ENCODE measurements at places on chromosomes 12 and 14.

DNA sequence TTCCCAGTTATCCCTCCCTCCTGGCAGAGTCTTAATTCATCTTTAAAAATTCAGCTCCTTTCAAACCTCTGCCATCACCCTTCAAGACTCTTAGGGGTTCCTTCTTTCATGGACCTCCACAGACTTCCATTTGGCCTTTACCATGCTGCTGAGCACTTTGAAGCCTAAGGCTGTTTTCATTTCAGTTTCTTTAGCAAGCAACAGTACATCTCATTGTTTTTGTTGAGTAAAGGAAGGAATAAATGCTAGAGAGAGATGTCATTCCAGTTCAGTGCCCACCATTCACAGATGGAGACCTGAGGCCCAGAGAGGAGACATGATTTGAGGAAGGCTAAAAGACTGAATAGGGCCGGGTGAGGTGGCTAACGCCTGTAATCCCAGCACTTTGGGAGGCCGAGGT is 1.3 kb upstream of the GAS2L3 start:
- no peak for DNase-seq

- peak; percentile 97 for DNase-seq
These were observed 78.1 kb downstream of the C14orf132 start for GRCh38 chr14:96117101-96117897.

GRCh38 chr14:75456997-75457335 is 29.1 kb downstream of the JDP2 start:
- no peak for DNase-seq

GRCh38 chr14:30982533-30982932 is 42.9 kb upstream of the AP4S1 start:
- DNase-seq: no peak

- no peak for DNase-seq
These were observed 49.6 kb upstream of the IFNG-AS1 start for GRCh38 chr12:67939611-67940010.

DNA sequence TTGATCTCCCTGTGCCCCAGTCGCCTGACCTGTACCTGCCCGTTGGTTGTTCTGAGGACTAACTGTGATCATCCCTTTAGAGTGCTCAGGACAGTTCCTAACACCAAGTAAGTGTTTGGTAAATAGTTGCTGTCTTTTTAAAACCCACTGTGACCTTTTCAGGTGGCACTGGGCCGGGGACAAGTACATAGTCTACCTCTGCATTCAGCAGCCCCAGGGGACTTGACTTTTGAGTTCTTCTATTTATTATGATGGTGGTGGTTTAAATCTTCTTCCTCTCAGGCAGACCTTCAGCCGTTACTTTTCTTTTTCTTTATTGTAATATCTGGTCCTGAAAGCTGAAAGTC is 38.8 kb downstream of the EVL start:
- DNase-seq: no peak

GRCh38 chr12:4653257-4653656 is 4.3 kb downstream of the NDUFA9 start:
- DNase-seq: no peak

GRCh38 chr12:4106621-4107020 is 166.9 kb upstream of the CCND2 start:
- DNase-seq: no peak

DNA sequence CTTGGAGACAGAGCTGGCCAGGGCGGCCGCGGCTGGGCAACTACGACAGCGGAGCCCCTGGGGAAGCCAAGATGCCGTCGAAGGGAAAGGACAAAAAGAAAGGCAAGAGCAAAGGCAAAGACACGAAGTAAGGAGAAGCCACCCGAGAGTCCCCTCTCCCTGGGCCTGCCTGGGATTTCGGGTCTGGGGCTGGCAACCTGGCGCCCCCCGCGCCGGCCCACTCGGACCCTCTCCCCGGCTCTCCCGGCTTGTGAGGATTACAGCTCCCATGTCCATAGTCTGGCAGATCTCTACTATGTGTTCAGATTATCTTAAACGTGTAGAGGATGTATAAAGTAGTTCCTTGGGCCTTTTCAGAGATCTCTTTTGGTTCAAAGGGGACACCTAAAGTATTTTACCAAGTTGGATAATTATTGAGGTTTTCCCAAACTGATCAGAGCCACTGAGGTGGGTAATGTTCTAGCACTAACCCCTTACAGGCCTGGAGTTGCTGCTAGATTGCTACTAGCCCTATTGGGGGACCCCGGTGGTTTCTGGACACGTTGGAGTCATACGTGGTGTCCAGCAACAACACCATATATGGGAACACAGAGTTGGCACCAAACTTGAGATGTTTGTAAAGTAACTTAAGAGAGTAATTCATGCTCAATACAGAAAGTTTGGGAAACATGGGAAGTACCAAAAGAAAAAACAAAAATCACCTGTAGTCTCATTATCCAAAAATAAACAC is 424 bp downstream of the BBOF1 start:
- no peak for DNase-seq

GRCh38 chr14:104316723-104317491 is 178.5 kb downstream of the KIF26A start:
- DNase-seq: no peak

DNA sequence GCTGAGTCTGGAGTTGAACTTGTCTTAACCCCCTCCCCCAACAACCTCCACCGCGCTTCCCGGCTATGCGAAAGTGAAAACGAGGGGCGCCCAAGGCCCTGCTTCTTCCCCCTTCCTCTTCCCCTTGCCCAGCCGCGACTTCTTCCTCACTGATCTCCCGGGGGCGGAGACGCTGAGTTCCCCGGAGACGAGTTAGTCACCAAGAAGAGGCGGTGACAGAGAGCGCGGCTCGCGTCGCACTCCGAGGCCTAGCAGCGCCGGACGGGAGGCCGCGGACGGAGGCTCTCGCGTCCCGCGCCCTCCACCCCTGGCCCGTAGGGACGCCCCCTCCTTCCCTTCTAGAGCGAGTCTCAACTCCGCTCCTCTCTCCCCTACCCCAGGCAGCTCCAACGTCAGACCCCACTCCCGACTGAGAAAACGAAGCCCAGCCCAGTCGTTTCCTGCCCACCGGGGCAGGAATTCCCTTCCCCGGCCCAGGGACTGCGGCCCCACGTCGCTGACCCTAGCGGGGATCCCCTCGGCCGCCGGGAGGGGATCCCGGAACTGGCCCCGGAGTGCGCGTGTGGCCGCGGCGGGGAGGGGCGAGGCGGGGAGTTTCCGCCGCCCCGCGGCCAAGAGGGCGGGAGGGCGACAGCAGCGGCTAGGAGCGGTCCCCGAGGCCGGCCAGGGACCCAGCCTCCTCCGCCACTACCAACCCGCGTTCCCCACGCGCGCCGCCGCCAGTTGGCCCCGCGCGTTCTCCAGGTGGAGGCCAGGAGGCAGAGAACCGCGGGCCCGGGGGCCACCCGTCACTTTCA is 1.4 kb downstream of the BAZ1A start:
- peak; percentile 88 for DNase-seq

DNA sequence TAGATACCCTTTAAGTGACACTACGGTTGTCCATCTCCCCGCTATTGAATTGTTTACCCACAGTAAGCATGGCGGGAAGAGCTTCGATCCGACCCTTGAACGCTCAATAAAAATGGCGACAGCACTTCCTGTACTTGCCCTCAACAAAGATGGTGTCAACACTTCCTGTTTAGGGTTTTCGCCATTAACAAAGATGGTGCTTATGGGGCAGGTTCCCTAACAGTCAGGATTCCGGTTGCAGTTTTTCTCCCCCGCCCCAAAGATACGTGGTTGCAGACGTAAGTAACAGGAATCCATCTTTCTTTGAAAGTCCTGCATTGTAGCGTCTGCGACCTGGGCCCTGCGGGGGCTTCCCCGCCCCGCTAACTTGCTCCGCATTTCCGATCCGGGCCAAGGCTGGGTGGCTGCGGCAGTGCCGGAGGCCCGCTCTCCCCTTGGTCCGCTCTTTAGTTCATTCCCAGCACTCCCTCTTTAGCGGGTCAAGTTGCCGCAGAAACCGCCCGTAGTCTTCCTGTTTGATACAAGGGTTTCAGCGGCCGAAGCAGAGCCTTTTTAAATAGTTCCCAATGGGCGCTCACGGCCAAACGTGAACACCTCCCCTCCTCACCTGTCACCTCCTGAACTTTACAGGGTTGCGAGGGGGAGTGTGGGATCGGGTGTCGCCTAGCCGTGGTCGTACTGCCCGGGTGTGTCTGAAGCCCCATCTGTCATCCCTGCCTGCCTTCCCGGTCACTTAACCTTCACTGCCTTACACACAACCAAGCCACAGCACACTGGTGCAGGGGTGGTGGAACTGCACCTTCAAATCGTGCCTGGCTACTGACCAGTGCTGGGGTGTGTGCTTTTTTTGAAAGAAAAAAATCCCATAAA is at the start of gene CRADD:
Gene CRADD, plus strand, starts transcription at position 181 of the 870 bp plus-strand sequence.
- peak; percentile 99 for DNase-seq

DNA sequence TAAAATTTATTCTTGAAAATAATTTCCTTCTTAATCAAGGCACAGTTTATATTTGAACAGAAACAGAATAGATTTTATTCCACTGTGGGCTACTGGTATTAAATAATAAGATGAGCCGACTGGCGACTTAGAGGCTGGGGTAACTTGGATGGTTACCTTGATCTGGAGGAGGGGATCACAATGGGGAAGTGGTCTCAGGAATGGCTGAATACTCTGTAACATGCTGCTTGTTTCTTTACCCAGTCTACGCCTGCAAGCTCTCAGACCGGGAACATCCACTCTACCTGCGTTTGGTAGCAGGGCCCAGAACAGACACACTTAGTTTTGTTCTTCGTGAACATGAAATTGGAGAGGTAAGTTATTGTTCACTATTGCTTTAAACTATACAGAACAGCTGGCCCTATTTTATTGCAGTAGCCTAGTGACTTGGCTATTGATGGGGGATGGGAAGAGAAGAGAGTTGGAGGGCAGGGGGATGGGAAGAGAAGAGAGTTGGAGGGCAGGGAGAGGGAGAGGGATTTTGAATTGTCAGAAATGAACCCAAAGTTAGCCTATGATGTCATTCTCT is 67.9 kb downstream of the GNS start:
- DNase-seq: peak; percentile 96

- DNase-seq: no peak
These were observed 100.7 kb downstream of the ELK3 start for GRCh38 chr12:96294831-96295230.

GRCh38 chr12:82833481-82833880 is 146.8 kb downstream of the TMTC2 start:
- no peak for DNase-seq

DNA sequence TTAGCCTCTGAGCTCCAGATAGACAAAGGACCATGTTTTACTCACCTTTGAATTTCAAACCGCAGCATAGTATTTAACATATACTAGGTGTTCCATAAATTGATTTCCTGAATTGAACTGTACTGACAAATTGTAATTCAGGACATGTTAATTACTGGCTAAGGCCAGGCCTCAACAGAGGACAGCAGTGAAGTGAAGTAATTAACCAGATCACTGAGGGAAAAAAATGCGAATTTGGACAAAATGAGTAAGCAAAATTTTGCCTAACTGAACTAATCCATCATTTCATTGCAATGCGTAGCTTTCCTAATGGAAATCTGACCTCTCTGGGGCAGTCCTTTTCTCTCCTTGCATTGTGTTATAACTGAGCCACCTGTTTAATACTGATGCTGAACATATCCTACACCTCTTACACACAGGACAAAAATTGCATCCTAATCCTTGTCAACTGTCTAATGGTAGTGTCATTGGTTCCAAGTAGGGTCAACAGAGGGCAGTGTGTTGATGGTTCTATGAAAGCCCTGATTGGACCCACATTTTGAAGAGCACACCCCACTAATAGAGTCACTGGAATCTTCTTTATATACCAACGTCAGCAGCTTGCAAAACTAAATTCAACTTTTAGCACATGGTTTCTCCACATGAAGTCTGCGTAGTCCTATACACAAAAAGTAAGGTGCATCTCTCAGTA is 148.4 kb downstream of the SLC25A21 start:
- no peak for DNase-seq

DNA sequence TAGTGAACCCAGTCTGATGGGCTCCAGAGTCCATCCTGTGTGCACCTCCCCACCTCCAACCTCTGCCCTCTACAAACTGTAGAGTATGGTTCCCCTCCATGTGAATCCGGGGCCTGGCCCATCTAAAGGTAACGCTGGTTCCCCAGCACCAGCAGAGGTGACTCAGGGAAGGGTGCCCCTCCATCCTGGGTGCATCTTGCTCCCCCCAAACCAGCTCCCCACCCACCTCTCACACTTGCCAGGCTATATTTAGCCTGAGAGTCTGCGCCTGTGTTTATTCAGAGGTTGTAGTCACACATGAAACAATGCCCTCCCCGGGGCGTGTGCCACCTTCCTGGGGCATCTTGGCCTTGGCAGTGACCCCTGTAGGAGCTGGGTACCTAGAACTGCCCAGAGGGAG is 26.2 kb downstream of the RASAL1 start:
- DNase-seq: peak; percentile 80

DNA sequence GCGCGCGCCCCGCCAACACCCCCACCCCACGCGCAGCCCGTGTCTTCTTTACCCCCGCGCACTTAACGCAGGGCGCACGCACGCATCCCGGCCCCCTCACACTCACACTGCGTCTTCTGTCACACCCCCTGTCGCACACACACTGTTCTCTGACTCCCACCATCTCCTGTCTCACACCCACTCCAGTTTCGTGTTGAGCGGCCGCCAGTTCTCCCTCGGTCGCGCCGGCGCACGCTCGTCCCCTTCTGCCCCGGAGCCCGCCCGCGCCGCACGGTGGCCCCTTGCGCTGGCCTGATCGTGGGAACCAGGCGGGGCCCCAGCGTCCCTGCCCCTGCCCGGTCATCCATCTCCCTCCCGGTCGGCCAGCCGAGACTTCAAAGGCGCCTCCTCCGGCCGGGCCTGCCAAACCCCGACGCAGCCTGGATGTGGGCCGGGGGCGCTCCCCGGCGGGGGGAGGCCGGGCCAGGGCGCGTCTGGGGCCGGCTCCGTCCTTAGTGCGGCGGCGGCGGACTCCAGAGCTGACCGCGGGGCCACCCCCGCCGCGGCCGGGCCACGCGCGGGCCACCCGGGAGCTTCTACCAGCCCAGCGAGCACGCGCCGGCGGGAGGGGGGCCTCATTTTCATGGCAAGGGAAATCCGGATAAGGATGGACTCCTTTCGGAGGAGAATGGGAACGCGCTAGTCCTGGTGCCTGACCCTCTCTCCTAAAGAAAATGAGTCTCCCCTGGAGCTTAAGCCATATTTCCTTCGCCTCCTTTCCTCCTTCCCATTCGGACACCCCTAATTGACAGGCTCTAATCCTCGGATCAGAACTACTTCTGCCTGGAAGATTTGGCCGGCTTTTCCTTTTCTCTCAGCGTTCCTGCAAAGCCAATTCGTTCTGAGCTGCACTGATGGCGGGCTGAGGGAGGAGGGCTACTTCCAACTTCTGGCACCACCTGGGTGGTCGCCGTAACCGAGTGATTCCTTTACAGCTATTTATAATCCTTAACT is 82.0 kb upstream of the HMGA2 start:
- DNase-seq: no peak

All from NCI-H69 (cell line).